ENCODE measurements at places on chromosomes 13 and 19.

DNA sequence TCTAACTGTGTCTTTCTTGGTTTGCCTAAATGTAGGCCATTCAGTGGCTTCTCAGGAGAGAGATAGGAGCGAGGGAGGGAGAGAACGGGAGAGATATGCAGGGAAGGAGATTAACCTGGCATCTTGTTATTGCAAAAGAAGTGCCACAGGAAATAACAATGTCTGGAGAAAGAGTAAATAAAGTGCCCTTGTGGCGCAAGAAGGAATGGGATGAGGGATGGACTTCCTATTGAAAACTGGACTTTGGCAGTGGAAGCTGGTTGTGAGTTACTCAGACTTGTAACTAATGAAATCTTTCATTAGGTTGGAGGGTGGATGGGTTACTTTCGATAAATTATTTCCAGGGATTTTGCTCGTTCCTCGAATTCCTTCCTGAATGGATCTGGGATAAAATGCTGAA lies 136.1 kb downstream of the LACC1 start:
- no peak for DNase-seq

DNA sequence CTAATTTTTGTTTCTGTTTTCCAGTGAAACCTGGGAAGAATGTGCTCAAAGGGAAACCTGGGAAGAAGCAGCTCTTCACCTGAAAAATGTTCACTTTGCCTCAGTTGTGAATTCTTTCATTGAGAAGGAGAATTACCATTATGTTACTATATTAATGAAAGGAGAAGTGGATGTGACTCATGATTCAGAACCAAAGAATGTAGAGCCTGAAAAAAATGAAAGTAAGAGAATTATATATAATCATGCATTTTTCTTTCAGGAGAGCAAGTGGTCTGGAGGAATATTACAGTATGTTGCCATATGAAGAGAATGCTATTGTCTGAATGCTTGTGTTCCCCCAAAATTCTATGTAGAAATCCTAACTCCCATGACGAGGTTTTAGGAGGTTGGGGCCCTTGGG lies 3.4 kb downstream of the NUDT15 start:
- no peak for DNase-seq

DNA sequence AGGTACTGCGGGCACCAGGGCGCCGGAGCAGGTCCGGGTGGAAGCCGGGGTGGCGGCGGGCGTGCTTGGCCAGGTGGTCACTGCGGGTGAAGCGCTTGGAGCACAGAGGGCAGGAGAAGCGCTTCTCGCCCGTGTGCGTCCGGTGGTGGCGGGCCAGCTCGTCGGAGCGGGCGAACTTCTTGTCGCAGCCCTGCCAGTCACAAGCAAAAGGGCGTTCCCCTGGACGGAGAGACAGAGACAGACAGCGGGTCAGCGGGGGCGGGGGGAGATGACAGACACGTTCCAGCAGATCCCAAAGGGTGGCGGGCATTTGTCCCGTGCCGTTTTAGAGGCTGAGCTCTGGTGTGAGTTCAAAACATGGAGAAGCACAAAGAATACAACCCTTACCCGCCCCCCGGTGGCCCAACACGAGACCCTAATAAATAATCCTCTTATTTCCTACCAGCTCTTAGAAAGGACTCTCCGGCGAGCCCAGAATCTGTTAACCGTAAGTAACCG lies 6.3 kb upstream of the REXO1 start:
- DNase-seq = no peak

DNA sequence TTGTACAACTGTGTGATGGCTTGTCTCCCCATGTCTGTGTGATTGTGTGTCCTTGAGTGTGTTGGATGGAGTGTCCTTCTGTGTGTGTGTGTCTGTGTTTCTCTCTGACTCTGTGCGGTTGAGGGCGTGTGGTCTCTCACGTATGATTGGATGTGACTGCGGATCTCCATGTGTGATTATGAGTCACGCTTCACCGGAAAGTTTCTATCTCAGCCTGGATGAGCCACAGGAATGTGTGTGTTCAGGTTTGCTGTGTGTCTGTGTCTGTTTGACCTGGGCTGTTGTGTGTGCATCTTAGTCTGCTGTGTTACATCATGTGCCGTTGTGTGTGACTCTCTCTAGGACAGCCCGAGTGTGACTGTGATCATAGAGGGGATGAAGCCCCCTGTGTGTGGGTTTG lies 15.5 kb upstream of the ZNF835 start:
- DNase-seq = no peak

DNA sequence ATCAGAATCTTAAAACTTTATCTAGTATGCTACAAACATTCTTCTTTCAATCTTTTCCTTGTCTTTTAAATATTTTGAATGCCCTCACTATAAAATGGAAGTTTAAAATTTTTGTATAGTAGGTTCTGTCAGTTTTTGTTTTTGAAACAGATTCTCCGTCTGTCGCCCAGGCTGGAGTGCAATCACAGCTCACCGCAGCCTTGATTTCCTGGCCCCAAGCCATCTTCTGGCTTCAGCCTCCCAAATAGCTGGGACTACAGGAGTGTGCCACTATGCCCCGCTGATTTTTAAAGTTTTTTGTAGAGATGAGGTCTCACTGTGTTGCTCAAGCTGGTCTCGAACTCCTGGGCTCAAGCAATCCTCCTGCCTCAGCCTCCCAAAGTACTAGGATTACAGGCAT lies 20.7 kb downstream of the PHF11 start:
- no peak for DNase-seq

DNA sequence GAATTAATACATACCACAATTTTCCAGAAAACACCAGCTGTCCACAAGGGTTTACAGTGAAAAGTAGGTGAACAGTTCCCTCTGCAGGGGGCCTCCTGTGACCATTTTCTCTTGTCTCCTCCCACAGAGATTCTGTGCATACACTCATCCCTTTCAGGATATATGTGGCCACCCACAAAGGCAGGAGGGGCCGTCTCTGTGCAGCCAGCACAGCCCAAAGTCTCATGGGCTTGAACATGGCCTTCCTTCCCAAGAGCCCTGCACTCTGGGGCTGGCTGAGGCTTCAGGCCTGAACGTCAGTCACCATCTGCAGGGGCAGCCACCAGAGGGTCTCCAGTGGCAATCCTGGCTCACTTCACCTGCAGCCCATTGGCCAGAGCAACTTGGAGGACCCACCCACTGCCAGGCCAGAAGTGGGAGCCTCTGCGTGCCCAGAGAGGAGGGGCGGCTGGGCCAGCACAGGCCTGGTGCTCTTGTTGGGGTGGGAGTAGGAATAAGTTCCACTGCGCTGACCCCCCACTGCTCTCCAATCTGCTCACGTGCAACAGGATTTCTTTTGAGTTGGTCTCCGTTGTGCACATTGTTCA lies 25.1 kb downstream of the TMEM161A start:
- no peak for DNase-seq

DNA sequence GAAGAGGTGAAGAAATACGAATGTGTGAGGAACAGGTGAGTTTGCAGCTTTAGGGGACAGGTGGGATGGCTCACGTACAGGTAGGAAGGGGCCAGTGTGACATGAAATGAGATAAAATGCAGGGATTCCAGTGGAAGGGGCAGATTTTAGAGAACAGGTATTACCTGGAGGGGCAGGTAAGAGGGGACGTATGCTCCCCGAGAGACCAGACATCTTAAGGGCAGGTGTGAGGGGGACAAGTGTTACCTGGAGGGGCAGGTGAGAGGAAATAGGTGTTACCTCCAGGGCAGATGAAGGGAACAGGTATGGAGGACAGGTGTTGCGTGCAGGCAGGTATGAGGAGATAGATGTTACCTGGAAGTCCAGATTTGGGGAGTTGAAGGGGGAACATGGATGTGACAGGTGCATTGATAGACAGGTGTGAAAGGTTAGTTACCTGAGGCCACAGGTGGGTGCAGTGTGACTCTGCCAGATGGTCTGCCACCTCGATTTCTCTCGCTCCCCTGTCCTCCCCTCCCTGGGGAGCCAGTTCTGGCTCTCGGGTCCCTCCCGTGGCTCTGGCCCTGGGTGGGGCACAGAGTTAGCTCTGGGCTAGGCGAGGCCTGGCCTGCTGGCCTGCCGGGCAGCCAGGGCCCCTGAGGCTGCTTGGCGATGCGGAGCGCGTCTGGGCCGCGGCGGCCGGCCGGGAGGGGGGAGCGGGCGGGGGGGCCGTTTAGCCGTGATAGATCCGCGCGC lies 2.1 kb downstream of the ERFL start:
- DNase-seq = no peak

- DNase-seq = no peak
These were observed 37.8 kb upstream of the POP4 start for GRCh38 chr19:29568036-29569025.

DNA sequence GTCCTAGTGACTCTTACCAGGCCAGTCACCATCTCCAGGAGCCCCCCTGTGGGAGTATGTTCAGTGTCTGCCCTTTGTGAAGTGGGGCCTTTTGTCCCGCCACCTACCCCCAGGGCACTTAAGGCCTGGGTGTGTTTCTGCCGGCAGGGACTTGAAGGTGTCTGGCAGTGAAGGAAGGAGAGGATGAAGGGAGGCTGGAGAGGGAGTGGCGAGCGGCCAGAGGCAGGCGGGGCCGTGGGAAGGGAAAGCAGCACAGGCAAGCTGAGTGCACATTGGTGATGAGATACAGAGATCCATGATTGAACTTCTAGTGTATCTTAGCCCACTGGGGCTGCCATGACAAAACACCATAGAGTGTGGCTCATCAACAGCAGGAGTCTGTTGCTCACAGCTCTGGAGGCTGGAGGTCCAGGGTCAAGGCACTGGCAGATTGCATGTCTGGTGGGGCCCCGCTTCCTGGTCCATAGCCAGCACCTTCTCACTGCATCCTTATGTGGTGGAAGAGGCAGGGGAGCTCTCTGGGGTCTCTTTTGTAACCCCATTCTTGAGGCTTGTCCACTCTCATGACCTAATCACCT lies 17.5 kb downstream of the CUL4A start:
- DNase-seq = no peak

- peak; percentile 69 for DNase-seq
These were observed 32.6 kb upstream of the GATAD2A start for GRCh38 chr19:19372656-19373416.

DNA sequence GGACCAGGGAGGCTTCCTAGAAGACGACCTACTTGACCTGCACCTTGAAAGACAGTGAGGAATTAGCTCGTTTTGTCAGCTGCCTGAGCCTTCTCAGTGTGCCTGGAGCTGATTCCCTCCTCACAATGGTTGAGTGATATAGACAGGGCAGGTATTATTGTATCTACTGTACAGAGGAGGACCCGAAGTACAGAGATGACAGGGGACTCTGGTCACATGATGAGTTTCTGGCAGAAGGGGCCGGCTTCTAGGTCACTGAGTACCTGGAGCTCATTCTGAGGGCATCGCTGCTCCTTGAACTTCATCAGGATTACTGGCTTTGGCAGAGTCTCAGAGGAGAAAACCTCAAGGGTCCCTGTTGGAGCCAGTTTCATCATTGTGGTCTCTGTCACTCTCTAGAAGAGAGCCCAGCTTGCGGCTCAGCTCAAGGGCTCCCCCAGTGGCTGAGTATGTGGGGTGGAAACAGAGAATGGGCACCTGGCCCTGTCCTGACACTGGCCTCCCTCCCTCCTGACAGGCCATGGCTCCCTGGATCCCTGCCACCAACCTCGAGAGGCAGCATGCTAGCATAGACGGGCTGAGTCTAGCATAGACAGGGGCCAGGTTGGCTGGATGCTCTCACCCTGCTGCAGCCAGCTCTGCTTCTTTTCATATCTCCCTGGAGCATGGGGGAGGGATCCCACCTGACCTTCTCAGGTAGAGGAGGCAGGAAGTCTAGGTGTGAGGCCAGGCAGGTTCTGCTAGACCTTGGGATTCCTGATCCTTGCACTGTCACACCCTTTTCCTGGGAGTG lies 38.7 kb downstream of the NFIX start:
- peak; percentile 26 for DNase-seq

GRCh38 chr19:14105680-14106079 lies 11.9 kb downstream of the PRKACA start:
- no peak for DNase-seq

GRCh38 chr13:51552027-51552426 lies 32.2 kb upstream of the WDFY2 start:
- DNase-seq = no peak

Measured in CD4-positive, alpha-beta T cell treated with Interferon gamma for 1 hour (primary cell).